NCI-H1092 (cell line): ENCODE measurements at places on chromosomes 3 and 15.

DNA sequence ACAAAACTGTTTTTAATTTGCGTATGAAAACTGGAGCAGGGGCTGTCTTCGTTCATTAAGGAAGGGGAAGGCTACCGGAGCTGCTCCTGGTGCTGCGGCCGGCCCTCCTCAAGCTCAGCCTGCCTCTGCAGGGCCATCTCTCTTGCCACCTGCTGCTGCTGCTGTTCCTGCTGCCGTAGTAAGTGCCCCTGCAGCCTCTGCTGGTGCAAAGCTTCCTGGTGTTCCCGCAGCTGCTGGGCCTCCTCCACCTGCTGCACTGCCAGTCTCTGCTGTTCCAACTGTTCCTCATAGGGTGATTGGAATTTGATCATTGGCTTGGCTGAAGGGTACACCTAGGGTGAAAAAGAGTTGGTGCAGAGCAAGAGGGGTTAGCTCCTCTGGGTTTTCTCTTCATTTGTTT lies 66.0 kb downstream of the GOLIM4 start:
- no peak for DNase-seq

DNA sequence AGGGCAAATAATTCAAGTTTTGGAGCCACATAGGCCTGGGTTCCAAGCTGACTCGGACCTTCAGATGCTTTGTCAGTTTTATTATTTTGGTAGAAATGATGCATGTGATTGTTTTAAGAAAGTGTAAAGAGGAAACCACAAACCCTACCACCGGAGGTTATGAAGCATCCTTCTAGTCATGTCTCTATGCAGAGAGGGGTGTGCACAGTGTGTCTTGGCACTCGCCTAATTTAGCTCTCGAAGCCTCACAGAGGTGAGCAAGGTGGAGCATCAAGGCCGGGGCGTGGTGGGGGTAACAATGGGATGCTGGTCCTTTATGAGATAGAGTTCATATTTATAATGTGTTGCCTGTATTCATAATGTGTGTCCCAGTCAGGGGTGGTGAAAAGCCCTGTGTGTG lies 63.7 kb upstream of the SMAD6 start:
- DNase-seq, result no peak

DNA sequence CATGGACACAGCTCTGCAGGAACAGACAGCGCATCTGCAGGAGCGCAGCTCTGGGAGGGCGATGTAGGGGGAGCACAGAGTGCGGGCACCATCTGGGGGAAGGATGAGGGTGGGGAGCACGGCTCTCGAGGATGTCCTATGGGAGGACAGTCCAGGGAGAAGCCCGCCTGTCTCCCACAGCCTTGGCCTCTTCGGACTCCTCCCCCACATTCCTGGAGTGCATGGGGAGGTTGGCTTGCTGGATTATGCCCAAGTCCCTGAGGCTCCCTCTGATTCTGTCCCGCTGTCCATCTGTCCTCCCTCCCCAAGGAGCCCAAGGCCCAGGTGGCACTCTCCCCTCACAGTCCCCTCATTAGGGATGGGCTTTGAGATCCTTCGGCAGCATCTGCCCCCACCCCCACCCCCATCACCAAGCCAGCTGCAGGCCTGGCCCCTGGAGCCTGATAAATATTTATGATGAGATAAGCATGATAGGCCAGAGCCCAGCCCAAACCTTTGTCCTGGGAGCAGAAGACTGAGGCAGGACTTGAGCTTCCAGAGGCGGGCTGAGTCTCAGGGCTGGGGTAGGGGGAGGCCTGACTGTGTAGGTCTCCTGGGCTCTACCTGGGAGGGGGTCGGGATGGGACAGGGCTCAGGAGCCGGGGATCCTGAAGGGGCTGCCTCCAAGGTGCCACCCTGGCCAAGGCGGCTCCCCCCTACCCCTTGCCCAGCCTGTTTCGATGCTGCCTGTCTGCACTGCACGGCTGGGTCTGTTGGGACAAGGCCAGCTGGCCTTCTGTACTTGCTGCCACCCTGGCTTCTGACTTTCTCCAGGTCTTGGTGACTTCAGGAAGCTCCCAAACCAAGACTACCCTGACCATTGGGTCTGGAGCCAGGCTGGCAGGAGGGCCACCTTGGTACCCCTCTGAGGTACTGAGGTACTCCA lies 28.6 kb upstream of the SEMA3F start:
- no peak for DNase-seq

DNA sequence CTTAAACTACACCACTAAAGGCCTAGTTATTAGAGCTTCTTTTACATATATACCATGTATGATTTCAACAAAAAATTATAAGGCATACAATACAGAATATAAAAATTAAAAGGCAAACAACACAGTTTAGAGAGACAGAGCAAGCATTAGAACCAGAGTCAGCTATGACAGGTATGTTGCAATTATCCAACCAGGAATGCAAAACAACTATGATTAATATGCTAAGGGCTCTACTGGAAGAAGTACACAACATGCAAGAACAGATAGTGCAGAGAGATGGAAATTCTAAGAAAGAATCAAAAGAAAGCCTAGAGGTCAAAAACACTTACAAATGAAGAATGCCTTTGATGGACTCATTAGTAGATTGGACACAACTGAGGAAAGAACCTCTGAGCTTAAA lies 39.6 kb downstream of the CCDC54 start:
- DNase-seq, result no peak

DNA sequence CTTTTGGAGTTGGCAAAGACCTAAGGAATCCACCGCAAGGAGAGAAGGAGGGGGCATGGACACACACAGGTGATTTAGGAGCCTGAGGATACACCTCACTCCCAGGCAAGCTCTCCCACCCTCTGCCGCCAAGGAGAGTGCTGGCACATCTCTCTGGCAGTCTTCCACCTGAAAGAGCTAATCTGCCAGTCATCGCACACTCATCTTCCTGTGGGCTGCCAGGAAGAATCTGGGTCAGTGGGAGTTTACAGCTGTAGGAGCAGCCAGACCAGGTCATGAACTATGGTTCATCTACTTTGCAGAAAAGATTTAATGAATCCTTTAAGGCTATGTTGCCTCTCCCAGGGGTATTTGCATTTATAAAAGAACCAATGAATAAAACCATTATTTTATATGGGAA lies 170.6 kb upstream of the TSC22D2 start:
- DNase-seq, result peak; percentile 33

- no peak for DNase-seq
These were observed 57.3 kb downstream of the NECTIN3 start for GRCh38 chr3:111128884-111129283.

- DNase-seq, result no peak
These were observed 361.4 kb upstream of the CFAP20DC start for GRCh38 chr3:59411186-59411585.

DNA sequence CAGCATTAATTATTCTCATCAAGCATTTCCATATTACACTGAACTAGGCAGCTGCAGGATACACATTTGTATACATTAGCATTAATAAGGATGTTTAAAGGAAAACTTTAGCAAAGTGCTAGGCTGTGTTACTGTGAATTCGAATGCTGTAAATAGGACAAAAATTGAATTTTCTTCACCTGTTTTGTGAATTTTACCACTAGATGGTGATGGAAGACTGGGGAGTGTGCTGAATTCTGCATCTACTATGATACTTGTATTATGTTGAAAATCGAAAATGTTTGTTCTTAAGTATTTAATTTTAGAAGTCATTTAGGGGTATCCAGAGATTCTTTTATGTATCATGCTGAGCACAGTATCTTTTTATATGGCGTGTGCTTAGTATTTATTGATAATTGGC lies 12.3 kb upstream of the P2RY14 start:
- DNase-seq, result no peak

DNA sequence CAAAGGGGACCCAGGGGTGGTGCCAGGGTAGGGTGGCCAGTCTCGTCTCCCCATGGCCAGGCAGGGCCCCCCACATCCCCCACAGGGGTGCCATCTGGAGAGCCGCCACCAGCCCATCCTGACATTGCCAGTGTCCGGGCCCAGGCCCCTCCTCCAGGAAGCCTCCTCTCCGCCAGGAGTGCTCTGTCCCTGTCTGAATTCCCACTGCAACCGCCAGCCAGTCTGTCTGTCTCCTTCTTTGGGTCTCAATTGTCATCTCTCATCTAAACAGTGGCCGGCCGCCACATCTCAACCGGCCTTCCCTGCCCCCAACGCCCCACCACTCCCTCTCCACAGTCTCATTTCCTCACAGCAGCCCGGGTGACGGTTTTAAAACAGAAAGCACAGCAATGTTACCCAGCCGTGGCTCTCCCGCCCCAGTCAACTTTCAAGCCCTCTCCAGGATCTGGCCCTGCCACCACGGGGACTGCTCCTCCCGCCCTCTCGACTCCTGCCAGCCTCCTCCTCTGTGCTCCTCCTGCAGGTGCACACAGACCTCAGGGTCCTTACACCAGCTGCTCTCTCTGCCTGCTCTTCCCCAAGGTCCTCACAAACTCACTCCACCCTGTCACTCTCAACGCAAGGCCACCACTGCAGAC lies 57.0 kb downstream of the IQSEC1 start:
- DNase-seq, result peak; percentile 42

- no peak for DNase-seq
These were observed 67.7 kb downstream of the ARNT2 start for GRCh38 chr15:80471881-80472280.

DNA sequence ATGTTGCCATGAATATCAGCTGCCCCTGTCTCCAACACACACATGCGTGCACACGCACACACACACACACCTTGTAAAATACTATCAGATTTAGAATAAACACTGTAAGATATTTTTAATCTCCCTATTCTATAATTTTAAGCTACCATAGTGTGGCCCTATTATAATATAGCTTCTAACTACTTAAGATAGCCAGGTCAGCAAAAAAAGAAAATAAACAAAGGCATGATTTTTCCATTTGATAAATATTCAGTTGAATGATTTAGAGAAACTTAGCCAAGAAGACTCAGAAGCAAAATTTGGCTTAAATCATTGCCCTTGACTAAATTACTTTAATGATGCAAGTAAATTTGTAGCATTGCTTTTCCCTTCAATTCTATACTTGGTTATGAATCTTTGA lies 162.2 kb downstream of the ALCAM start:
- DNase-seq, result no peak

DNA sequence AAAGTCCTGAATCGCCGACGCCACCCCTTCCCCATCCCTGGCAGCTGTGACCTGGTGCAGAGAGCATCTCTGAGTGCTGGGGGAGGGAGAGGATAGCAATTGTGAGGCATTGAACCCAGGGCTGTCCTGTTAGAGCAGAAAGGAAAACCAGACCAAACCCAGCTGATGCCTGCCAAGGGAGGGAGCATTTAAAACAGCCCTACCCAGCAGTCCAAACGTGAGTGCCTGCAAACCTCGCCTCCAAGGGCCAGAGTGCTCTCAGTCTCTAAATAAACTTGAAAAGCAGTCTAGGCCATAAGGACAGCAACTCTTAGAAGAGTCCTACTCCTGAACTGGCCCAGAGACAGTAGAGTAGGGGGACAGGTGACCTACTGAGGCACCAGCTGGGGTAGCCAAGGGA lies 20.0 kb upstream of the LARS2 start:
- no peak for DNase-seq

DNA sequence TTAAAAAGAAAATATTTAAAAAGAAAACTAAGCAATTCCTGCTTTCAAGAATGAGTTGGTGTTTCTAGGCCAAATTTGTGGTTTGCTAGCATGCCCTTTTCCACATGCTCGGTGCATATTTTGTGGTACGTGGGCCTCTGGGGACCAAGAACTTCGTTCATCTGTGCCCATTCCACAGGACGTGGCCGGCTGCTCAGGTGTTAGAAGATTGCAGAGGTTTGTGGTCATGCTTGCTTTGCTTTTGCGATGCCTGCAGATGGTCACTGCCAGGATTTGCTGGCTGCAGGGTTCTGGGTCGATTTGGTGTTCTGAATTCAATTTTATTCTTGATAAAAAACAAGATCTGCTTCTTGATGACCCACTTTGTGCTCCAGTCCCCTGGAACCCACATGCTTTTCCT lies 7.5 kb downstream of the PSTPIP1 start:
- no peak for DNase-seq

GRCh38 chr3:152054315-152054714 lies 180.9 kb downstream of the SUCNR1 start:
- DNase-seq, result no peak

GRCh38 chr3:46845397-46845859 lies 17.8 kb downstream of the MYL3 start:
- DNase-seq, result no peak

DNA sequence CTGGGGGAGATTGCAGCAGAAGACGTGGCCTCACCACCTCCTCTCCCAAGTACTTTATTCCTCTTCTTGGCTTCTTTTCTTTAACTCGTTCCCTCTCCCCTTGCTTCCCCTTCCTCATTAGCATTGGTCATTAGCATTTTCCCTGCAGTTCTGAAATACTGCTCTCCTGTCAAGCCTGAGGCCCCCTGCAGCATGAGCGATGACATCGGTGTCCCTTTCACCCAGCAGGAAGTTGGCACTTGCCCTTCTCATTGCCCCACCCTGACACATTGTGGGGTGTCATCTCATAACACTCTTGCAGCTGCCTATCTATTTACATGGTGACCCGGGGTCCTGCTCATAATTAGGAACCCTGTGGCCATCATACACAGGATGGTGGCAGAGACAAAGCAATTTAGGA lies 167.1 kb downstream of the ARRDC4 start:
- no peak for DNase-seq

DNA sequence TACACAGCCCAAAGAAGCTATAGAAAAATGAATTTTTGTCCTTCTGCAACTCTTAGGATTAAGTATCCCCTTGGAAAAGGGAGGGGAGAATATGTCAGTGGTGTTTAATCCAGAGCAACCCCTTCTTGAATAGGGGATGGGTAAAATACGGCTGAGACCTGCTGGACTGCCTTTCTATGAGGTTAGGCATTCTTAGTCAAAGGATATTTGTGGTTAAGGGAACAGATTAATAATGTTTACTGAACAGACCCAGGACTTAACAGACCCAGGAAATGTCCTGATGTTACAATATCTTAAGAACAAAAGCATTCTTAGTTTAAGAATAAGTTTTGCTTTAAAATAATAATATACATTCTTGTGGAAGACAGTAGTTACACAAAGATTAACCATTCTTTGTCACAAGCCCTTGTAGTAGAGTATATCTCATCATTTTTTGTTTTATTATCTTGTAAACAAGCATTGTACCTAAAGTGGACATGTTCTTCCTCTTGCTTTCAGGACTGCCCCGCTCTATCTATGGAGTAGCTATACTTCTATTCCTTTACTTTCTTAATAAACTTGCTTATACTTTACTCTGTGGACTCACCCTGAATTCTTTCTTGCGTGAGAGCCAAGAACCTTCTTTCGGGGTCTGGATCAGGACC lies 43.8 kb upstream of the B3GALNT1 start:
- no peak for DNase-seq

DNA sequence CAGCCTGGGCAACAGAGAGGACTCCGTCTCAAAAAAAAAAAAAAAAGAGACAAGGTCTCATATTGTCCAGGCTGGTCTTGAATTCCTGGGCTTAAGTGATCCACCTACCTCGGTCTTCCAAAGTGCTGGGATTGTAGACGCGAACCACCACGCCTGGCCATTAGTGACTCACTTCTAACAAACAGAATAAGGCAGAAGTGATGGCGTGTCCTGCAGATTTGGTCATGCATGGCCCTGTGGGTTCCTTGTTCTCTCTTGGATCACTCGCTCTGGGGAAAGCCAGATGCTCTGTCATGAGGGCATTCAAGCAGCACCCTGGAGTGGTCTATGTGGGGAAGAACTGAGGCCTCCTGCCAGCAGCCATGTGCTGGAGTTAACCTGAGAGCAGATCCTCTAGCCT lies 27.4 kb upstream of the TJP1 start:
- no peak for DNase-seq

- DNase-seq, result no peak
These were observed 29.7 kb downstream of the EFCAB12 start for GRCh38 chr3:129398803-129399144.
